A172 (cell line): ENCODE measurements at places on chromosomes 7 and 10.
A peak's percentile ranks its signal among the peaks of the same experiment; 100 is the strongest.

DNA sequence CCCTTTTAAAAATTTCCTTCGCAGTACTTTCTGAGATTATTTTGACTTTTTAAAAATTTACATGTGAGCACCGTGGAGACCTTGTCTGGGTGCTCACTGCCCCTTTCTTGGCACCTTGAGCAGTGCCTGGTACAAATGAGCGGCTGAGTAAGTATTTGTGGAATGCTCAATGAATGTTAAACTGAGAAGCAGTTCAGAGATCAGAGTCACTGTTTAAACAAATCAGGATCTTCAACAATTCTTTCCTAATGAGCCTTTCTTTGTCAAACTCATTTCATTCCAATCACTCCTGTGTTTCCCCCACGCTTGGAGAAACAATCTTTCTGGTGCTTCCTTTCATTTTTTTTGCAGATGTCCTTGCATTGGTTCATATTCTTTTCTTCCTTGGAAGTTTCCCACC lies 611.3 kb upstream of the GALNT17 start:
- peak; percentile 18 for DNase-seq

- DNase-seq, result peak; percentile 74
Observed at GRCh38 chr7:24158975-24159374, 125.0 kb upstream of the NPY start.

GRCh38 chr10:82817676-82818422 lies 942.9 kb downstream of the NRG3 start:
- no peak for DNase-seq

GRCh38 chr7:8785081-8785480 lies 351.7 kb downstream of the NXPH1 start:
- DNase-seq, result no peak

DNA sequence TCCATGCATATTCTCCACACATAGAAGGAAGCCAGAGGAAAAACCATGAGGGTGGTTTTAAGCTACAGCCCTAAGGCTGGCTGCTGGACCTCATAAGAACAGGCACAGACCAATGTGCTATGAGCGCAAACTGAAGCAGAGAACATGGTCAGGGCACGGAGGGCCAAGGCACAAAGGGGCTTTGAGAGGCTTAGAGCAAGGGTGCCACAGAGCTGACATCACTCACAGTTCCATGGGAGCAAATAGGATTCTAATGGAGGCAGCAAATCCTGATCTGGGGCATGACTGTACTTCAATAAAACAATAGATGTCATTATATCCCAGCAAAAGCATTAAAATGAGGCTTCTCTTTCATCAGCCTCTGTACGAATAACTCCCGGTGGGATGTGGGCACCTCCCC lies 162.4 kb downstream of the COBL start:
- no peak for DNase-seq

DNA sequence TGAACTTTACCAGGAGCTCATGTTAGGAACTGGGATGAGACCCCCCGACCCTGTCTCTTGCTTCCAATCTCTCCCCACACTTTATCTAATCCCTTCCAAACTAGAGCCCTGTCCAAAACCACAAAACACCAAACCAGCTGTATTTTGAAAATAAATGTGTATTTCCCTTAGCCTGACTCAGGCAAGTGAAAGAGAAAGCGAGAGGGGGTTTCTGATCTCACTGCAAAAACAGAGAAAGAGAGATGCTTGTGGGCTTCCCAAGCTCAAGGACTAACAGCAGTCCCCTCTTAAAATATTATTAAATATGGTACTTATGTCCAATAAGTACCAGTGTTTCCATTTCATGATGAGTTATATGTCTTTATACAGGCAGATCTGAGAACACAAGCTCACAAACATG lies 122.0 kb downstream of the AGMO start:
- no peak for DNase-seq

DNA sequence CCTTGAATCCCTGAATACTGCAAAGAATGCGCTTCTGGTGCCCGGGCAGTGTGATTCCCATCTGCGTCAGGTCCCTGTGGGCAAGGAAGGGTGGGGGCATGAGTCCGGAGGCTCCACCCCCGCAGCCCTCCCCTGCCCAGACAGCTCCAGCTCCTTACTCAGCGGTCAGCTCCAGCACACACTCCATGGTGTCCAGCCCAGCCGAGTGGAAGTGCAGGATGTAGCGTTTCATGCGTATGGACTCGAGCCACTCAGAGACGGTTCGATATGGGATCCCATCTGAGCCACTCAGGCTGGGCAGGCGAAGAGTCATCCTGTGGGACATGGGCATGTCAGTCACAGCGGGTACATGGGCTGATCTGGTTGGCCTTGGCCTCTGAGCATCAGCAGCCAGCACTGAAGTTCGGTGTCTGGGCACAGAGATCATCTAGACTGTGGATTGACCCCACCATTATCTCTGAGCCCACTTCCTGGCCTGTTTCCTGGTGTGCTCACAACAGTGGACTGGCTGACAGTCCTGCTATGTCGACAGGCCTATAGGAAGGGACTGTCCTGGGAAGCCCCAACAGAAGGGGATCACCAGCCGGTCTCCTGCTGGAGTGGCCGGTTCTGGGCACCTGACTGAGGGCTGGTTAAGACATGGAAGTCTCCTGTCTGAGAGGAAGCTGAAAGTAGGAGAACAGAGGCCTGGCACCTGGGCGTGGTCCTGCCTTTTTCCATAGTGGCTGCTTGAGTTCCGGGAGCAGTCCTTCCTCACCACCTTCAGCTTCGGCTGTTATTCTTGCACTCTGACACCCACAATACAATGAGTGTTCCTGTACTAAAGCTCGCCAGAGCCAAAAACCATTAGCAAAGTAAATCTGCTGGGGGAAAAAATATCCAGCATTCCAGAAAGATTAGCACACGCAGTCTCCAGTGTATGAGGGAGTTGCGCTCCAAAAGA lies 10.6 kb downstream of the ZYX start:
- DNase-seq, result peak; percentile 54

DNA sequence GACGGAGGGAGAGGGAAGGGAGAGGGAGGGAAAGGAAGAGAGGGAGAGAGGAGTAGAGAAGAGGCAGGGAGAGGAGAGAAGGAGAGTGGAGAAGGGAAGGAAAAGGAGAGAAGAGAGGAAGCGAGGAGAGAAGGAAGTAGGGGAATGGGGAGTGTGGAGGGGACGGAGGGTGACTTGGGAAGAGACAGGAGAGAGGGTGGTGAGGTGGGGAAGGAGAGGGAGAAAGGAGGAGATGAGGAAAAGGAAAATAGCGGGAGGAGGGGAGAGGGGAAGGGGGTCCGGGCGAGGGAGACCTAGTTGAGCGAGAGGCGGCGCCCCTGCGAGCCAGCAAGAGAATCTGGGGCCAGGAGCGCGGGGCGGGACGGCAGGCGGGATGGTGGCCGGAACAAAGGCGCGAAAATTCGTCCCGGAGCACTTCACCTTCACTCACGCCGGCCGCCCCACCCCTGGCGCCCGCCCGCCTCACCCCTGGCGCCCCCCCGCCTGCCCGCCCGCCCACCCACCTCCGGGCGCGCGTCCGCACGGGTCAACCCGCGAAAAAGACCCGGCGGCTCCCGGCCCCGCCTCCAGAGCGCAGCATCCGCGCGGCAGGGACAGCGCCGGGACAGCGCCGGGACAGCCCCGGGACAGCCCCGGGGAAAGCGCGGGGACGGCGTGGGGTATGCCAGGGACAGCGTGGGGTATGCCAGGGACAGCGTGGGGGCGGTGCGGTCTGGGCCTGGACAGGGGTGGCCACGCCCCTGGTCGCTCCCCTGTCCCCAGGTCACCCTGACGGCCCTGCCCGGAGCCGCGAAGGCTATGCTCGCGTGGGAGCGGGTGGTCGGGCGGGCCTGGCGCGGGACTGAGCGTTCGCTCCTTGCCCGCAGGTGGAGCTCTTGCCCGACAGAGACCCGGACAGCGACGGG lies 4.2 kb downstream of the VSTM2A start:
- no peak for DNase-seq

- DNase-seq, result no peak
Observed at GRCh38 chr10:118342638-118343020, 505 bp upstream of the FAM204A start.
